ENCODE measurements at places on chromosomes 7 and 10.

DNA sequence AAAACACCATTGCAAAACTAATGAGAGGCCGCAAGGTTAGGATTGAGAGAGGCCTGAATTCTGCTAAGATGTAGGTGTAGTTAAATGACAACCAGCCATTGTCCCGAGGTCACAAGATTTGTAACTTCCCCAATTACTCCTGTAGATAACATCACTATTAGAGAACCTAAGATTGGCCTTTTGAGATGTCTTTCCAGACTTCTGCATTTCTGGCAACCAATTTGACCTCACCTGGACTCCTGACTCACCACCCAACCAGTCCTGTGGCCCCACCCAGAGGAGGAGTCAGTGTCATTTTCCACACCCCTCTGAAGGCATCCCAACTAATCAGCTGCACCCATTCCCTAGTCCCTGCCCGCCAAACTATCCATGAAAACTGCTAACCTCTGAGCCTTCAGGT lies 115.7 kb downstream of the PRKAG2 start:
- DNase-seq = no peak

DNA sequence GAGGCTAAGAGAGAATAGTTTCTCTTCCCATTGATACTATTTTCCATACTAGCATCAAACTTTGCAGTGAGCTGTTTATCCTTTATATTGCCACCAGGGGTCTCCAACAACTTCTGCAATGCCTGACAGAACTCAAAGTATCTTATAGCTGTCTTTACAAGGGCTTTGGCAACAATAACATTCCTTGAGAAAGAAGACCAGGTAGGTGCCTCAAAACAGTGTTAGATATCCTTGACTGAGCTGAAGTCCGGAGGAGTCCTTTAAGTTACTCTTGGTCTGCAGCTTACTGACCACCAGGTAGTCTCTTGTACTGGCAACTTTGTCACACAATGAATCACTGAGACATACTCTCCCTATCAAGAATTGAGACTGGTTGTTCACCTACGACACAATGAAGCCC lies 30.0 kb upstream of the TES start:
- no peak for DNase-seq

GRCh38 chr7:140624392-140625191 lies 16.0 kb downstream of the DENND2A start:
- DNase-seq = no peak

- DNase-seq = no peak
These were observed 4.3 kb downstream of the HOXA10 start for GRCh38 chr7:27169658-27170425.

- DNase-seq = peak; percentile 78
These were observed 48.6 kb upstream of the PPIF start for GRCh38 chr10:79298403-79299244.

- DNase-seq = no peak
These were observed 133.8 kb upstream of the ZNF92 start for GRCh38 chr7:65239707-65240352.

- DNase-seq = no peak
These were observed 181.4 kb downstream of the CUX1 start for GRCh38 chr7:101998906-101999240.

DNA sequence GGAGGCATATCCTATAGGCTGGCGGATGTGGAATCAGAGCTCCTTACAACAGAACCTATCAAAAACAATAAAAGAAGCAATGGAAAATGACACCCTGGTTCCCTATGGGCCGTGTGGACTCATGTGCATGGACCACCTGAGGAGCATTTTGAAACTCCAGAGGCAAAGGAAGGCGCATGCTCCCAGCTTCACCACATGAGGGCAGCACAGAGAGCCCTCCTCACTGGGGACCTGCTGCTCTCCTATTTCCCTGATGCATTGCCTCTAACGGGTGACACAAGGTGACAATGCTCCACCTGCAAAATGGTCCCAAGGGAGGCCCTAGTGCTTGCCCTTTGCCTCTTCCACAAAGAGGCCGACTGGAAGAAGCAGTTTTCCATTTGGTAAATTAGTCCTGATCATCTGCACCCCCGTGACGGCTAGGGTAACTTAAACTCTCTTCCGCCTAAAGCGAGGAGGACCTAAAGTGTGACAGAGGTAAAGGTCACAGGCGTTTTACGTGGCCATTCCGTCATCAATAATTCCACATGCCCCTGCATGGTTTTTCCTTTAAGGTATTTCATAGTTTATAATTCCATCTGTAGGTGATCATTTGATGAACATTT lies 67.7 kb downstream of the GPAM start:
- DNase-seq = peak; percentile 64

- DNase-seq = no peak
These were observed 32.2 kb upstream of the ITGB8 start for GRCh38 chr7:20298486-20298901.

DNA sequence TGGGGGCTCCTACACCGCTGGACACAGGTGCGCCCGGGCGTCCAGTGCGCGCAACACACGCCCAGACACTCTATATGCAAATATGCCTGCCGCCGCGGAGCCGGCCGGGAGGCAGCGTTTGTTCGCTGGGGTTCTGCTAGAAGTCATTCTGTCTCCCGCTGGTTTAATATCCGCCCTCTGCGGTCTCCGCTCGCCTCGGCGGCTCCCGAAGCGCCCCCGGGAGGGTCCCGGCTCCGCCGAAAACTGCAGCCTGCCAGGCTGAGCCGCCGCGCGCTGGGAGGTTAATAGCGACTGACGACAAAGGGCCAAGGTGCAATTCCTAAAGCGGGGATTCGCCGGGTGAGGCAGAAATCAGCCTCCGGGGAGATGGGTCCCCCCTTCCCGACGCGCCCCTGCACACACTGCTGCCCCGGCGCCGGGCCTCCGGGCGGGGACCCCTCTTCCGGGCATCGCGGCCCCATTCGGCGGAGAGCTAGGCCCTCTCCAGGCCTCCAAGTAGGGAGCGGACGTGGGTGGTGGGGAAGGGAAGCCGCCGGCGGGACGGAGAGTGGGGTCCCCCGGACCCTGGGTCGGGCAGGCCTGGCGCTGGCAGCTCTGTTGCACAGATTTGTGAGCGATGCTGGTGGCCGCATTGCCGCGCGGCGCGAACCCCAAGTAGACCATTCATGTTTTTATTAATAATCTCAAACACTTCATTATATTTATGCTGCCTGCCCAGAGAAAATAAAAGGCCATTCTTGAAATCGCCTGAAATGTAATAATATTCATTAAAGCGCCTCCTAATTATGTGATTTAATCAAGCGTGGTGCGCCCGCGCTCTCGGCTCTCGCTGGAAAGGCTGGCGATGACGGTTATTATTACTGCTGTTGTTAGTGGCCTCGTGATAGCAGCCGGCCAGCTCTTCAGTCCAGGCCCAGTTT lies 9.1 kb downstream of the EN2 start:
- peak; percentile 60 for DNase-seq

- no peak for DNase-seq
These were observed 33.3 kb upstream of the FXYD4 start for GRCh38 chr10:43338117-43338516.

DNA sequence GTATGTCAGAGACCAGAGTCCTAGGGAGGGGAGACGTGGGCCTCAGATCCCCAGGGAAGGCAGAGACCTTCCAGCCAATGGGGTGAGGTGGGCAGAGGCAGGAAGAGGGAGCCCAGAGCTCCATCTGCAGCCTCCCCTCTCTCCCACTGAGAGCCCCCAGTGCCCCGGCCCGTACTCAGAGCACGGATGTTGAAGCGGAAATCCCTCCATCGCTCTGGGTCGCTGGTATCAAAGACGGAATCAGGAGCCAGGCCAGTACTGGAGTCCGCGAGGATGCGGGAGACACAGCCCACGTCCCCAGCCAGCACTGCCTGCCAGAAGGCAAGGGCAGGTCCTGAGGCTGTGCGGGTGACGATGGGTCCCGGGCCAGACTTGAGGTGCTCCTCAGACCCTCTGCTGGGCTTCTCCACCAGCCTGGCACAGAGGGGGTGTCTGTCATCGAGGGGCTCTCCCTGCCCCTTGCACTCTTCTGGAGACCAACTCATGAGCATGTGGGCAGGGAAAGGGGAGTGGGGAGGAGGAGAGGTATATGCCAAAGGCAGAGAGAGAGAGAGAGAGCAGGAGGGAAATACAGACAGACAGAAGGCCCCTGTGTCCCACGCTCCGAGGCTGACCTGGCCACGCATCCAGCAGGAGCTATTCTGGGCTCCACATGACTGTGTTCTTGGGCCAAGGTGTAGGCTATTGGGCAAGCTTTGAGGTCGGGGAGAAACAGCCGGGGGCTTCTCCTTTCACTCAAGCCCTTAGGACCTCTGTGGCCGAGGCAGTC lies at the start of gene ASB10:
Gene ASB10, minus strand, starts transcription at position 611 of the 769 bp plus-strand sequence. Its CDS starts 120 bp downstream, at position 491.
- no peak for DNase-seq

DNA sequence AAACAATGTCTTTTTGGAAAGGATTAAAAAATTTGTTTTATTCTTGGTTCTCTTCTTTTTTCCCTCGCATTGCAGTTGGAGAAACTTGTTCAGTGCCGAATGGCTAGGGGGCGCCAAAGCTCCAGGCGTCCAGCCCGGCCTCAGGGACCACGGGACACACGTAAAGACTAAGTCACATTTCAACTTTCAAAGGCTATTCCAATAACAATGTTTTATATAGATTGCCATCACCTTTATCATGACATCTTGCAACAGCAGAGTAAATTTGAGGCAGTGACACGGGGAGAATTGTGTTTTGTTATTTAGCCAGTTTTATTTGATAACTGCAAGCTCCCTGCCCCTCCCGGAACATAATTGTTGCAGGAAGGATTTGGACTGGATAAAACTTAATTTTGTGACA lies 2.2 kb upstream of the IGFBP3 start:
- peak; percentile 78 for DNase-seq

- DNase-seq = no peak
These were observed 45.4 kb upstream of the NAMPT start for GRCh38 chr7:106329971-106330733.

- no peak for DNase-seq
These were observed 98.6 kb upstream of the KCTD7 start for GRCh38 chr7:66529883-66530610.

GRCh38 chr7:2476776-2477446 lies 713 bp upstream of the GRIFIN start:
- DNase-seq = no peak

- peak; percentile 87 for DNase-seq
These were observed at the start of gene DNA2 for GRCh38 chr10:68471586-68472408. Gene DNA2, minus strand, starts transcription at chr10:68471973. Its CDS starts 109 bp downstream, at chr10:68471864.

DNA sequence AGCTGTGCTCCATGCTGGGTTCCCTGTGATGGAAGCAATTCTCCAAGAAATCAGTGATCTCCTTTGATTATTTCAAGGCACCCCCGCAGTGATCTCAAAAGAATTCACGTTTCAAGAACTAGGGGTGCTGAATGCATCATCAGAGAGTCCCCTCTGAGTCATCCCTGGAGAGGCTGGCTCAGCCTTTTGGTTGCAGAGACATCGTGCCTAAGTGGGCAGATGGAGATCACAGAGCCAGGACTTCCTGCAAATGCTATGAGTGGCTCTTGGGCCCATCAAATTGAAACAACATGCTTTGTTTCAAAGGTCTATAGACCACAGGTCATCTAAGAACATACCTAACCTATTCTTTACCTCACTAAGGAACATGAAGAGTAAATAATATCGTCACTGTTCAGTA lies 41.5 kb upstream of the PLEKHA1 start:
- DNase-seq = peak; percentile 58

GRCh38 chr7:38476764-38477163 lies 154.4 kb downstream of the AMPH start:
- no peak for DNase-seq

DNA sequence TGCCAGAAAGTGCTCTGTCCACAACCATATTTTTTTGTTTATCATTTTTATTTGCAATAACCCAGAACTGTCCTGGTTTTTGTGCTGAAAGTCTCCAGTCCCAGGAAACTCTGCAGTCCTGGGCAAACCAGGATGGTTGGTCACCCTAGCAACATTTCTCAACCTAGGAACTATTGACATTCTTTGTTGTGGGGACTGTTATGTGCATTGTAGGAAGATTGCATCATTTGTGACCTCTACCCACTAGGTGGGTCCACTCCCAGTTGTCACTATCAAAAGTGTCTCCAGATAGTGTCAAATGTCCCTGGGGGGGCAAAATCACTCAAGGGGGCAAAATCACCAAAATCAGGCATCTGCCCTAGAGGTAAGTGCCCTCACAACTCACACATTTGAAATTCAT lies 14.0 kb upstream of the SRI start:
- DNase-seq = no peak

DNA sequence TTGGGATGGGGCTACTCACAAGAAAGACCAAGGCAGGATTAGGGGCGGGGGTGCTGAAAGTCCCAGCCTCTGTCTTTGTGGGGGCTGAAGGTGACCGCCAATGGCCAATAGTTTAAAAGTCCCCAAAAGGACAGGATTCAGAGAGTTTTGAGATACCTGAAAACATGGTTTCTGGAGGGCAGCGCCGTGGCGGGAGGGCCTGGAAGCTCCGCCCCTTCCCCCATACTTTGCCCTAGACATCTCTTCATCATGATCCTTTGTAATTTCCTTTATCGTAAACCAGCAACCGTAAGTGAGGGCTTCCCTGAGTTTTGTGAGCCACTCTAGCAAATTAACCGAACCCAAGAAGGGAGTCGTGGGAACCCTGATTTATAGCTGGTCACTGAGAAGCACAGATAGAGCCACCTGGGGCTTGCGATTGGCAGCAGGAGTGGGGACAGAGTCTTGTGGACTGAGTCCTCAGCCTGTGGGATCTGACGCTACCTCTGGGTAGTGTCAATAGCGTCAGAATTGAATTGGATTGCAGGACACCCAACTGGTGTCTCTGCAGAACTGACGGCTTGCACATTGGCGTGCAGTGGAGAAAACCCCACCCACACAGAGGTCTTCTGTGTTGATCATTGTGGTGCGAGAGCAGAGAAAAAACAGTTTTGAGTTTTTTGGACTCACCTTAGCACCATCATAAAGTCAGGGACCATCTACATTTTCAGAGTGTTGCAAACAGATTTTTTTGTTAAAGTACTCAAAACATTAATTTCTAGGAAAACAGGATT lies 169.3 kb downstream of the USP6NL start:
- no peak for DNase-seq

DNA sequence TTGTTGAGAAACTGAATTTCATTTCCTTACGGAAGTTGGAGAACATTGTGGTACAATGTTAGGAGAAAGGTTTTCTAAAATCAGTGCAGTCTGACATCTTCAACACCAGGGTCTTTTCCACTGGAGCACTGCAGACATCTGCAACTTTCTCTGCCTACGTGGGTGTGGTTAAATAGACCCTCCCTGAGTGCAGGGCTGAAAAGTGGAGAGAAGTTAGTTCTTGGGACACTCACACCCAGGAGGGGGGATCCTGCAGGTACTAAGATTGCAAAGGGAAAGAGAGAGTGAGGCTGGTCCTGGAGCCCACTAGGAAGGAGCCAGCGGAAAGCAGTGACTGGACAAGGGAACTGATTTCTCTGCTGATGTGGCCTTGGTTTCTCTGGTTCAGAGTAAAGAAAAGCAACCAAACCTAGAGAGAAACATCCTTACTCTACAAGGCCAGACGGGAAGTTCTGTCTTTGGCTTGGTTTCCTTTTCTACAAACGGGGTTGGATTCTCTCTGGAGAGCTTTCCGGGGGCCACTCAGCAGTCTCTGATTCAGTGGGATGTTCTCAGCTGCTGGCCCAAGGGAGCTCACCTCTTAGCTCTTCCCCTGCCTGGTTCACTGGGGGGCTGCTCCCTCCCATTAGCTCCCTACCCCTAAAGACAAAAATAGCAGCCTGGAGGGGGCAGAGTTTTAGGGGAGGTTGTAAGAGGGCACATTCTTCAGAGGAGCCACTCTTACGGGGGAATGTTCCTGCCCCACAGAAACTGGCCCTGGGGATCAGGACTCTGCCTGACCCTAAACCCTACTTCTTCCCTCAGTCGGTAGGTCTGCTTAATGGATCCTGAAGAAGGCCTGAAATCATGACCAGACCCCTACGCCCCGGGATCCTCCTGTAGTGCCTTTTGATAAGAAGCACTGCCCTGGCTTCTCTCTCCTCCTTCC lies 2.7 kb downstream of the UPP1 start:
- no peak for DNase-seq

- DNase-seq = no peak
These were observed 60.8 kb upstream of the DOCK1 start for GRCh38 chr10:126844406-126844805.
